Glomerular endothelial cell (primary cell): ENCODE measurements at places on chromosomes 3 and 15. TPM values are rescaled to one million over a fixed set of nuclear protein-coding genes. Genes with fewer than 3 reads are reported as not detected.

Gene CAMK2N2
- 0.58 TPM in 1 of 2 replicates, not detected in the other for total RNA-seq

- no peak for DNase-seq
Observed at GRCh38 chr3:50345586-50346234, at the start of gene ZMYND10. ZMYND10 (minus strand) TSS chr3:50345732; CDS start chr3:50345579, 153 bp downstream.

Gene HIGD2B
- total RNA-seq: not detected in 2 replicates

- DNase-seq: no peak
Observed at GRCh38 chr3:8606701-8607231, 37.8 kb downstream of the SSUH2 start.

GRCh38 chr3:148074946-148075345 is 622.8 kb upstream of the AGTR1 start:
- DNase-seq: no peak

- no peak for DNase-seq
Observed at GRCh38 chr3:152302521-152303021, 33.8 kb downstream of the MBNL1 start.

DNA sequence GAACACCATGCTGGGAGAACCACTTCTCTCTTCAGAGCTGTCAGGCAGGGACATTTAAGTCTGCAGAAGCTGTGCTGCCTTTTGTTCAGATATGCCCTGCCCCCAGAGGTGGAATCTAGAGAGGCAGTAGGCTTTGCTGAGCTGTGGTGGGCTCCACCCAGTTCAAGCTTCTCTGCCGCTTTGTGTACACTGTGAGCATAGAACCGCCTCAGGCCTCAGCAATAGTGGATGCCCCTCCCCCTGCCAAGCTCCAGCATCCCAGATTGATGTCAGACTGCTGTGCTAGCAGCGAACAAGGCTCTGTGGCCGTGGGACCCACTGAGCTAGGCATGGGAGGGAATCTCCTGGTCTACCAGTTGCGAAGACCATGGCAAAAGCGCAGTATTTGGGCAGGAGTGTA is 121.6 kb downstream of the NFKBIZ start:
- DNase-seq: no peak

Gene SPG11
- total RNA-seq: 36.3 and 43.3 TPM in 2 replicates
